Activated CD4-positive, alpha-beta T cell treated with anti-CD3 and anti-CD28 coated beads, Interleukin-2, amount 10 ng/mL, durations not matched to agents 24 days and 14 days (primary cell): ENCODE measurements at places on chromosomes 6 and 20. TPM values are rescaled to one million over a fixed set of nuclear protein-coding genes. Genes with fewer than 3 reads are reported as not detected.

The C20orf144 gene
- 0.16 and 0.26 TPM in 2 replicates for total RNA-seq

The EYA2 gene
- total RNA-seq, result not detected in 2 replicates

The PPIL6 gene
- not detected in 2 replicates for total RNA-seq

GRCh38 chr6:163728442-163729126, 314.1 kb downstream of the QKI start:
- no peak for DNase-seq
- peaks cover 2% of the 10 kb centered on the region for H3K27me3 ChIP-seq
- H3K4me3 ChIP-seq, result no peak overlapping the region
- no peaks in the 10 kb centered on the region for H3K36me3 ChIP-seq

DNA sequence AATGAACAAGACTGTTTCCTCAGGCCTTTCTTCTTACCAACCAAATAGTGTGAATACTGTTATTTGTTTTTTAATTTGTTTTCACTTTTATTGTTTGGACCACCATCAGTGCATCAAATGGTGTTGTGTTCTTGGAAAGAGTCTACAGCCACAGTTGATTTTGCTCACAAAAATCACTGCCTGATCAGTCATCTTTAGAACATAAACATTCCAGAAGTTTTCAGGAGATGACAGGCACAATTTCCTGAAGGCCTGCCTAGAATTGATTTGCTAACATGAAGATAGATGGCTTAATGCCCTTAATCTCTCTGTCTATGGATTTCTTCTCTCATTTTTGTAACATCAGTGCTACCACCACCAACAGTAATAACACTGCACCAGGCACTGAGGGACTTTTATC, 13.5 kb downstream of the IL22RA2 start:
- no peak for DNase-seq
- H3K4me3 ChIP-seq, result no peak overlapping the region
- peaks cover 21% of the 10 kb centered on the region for H3K36me3 ChIP-seq
- peaks cover 37% of the 10 kb centered on the region for H3K4me1 ChIP-seq
- H3K27me3 ChIP-seq, result peaks cover 2% of the 10 kb centered on the region

The ACTL10 gene
- 3.7 TPM in 2 replicates for total RNA-seq

- H3K27me3 ChIP-seq, result no peaks in the 10 kb centered on the region
- DNase-seq, result no peak
- no peak overlapping the region for H3K27ac ChIP-seq
- H3K4me1 ChIP-seq, result no peaks in the 10 kb centered on the region
- no peaks in the 10 kb centered on the region for H3K36me3 ChIP-seq
Measured at GRCh38 chr6:133300896-133301295, 59.7 kb downstream of the EYA4 start.

DNA sequence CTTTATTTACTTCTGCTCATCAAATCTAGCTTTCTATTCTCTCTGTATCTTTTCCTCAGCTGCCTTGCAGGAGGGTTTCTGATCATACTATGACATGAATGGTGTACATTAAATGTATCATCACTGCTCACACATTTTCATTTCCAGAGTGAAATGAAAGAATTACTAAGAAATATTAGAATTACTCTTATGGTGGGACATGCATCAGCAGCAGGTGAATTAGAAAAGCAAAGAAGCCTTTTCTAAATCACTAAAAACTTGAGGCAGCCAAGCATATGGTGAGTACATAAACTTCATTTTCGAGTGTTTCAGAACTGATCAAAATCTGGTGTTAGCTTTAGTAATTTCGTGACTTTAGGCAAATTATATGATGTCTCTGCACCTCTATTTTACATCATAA, 23.6 kb downstream of the IL17A start:
- DNase-seq, result no peak
- peaks cover 7% of the 10 kb centered on the region for H3K4me1 ChIP-seq
- no peak overlapping the region for H3K4me3 ChIP-seq
- no peak overlapping the region for H3K27ac ChIP-seq
- H3K36me3 ChIP-seq, result no peaks in the 10 kb centered on the region
- peaks cover 36% of the 10 kb centered on the region for H3K27me3 ChIP-seq

GRCh38 chr6:32664827-32665362, 1.6 kb downstream of the HLA-DQB1 start:
- peak; percentile 83 for DNase-seq
- peaks cover 49% of the 10 kb centered on the region for H3K27me3 ChIP-seq
- H3K4me1 ChIP-seq, result peaks cover 44% of the 10 kb centered on the region
- peak overlapping the region; percentile 64 for H3K27ac ChIP-seq

GRCh38 chr6:117265410-117266256, at the start of gene VGLL2:
TSS of gene VGLL2 (plus strand) at chr6:117265558. CDS start at chr6:117265764, 206 bp downstream.
- H3K36me3 ChIP-seq, result peaks cover 2% of the 10 kb centered on the region
- peak within 1 kb of the TSS; percentile 68 for H3K4me3 ChIP-seq
- no peak for DNase-seq
- H3K27ac ChIP-seq, result no peak within 1 kb of the TSS
- H3K27me3 ChIP-seq, result peaks cover 86% of the 10 kb centered on the region

The CST5 gene
- not detected in 2 replicates for total RNA-seq

- DNase-seq, result no peak
- H3K36me3 ChIP-seq, result no peaks in the 10 kb centered on the region
- H3K4me3 ChIP-seq, result no peak overlapping the region
- peaks cover 3% of the 10 kb centered on the region for H3K27me3 ChIP-seq
Measured at GRCh38 chr6:152054441-152054840, 247.0 kb downstream of the ESR1 start.

The COL10A1 gene
- not detected in 2 replicates for total RNA-seq

GRCh38 chr6:102679865-102680264, 1286.4 kb downstream of the GRIK2 start:
- H3K27me3 ChIP-seq, result no peaks in the 10 kb centered on the region
- no peak for DNase-seq
- H3K27ac ChIP-seq, result no peak overlapping the region
- no peaks in the 10 kb centered on the region for H3K4me1 ChIP-seq
- no peaks in the 10 kb centered on the region for H3K36me3 ChIP-seq

The HLA-DPB1 gene
- 4.7 and 6.2 TPM in 2 replicates for total RNA-seq

DNA sequence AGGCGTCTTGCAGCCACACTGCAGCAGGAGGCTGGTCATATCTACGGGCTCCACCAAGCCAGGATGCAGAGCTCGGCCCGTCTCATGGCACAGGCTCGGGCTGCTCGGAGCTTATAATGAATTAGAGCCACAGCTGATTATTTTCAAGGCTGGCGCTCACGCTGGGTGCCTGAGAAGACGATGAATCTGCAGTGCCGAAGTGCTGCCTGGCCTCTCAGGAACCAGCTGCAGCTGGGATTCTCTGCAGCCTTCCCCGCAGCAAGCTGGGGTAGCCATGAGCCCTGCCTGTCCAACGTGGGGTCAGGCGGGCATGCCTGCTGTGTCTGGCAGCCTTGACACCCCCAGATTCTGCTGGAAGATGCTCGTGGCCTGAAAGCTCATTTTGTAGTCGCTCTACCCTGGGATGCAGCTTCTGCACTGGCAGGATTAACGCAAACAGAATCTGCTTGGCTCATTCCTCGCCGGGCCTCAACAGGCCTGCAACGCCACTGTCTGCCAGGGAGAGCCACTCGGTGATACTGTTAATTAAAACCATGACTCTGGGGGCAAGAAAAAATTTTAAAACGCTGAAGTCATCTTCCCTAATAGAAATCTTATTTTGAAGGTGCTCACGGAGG, 104.3 kb downstream of the CDH26 start:
- no peak overlapping the region for H3K4me3 ChIP-seq
- H3K36me3 ChIP-seq, result peaks cover 3% of the 10 kb centered on the region
- H3K27me3 ChIP-seq, result no peaks in the 10 kb centered on the region
- no peak overlapping the region for H3K27ac ChIP-seq
- no peak for DNase-seq

DNA sequence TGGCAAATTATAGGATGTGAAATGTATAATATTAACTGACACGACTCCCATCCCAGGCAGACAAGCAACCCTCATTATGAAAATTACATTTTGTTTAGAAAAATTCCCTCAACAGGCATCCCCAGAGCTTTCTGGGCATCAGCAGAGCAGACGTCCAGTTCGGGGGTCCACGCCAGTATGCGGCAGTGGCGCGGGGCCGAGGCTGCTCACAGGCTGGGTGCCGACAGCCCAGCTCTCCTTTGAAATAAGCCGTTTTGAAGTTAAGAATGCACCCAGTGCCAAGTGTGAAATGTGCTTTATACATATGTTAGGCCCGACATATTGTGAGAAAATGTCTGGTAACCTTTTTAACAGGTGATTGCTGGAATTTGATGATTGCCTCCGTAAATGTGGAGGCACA, 50.4 kb downstream of the RPP40 start:
- no peaks in the 10 kb centered on the region for H3K4me1 ChIP-seq
- no peak for DNase-seq
- H3K27me3 ChIP-seq, result no peaks in the 10 kb centered on the region
- H3K36me3 ChIP-seq, result peaks cover 5% of the 10 kb centered on the region

DNA sequence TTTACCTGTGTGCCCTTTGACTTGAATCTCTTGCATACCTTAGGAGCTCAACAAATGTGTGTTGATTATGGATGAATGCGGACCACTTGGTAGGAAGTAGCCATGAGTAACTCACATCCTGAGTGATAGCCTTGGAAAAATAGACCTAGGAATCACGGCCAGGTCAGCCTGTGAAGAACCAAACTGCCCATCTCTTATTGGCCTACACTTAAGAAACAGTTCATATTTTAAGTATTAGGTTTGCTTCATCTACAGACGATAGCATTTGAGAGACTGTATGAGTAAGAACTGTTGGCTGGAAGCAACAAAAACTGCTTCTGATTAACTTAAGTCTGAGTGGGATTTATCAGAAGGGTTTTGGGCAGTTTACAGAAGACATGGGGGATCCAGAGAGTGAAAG, 320.1 kb upstream of the PRND start:
- no peak overlapping the region for H3K27ac ChIP-seq
- peaks cover 36% of the 10 kb centered on the region for H3K27me3 ChIP-seq
- no peaks in the 10 kb centered on the region for H3K4me1 ChIP-seq
- DNase-seq, result no peak
- no peak overlapping the region for H3K4me3 ChIP-seq
